Astrocyte (in vitro differentiated cells and primary cell): ENCODE measurements at places on chromosomes 5 and 9. TPM values are rescaled to one million over a fixed set of nuclear protein-coding genes. Genes with fewer than 3 reads are reported as not detected.
A peak's percentile ranks its signal among the peaks of the same experiment; 100 is the strongest.

Gene GPX3
- total RNA-seq, result 12.2 and 15.6 TPM in 2 replicates

DNA sequence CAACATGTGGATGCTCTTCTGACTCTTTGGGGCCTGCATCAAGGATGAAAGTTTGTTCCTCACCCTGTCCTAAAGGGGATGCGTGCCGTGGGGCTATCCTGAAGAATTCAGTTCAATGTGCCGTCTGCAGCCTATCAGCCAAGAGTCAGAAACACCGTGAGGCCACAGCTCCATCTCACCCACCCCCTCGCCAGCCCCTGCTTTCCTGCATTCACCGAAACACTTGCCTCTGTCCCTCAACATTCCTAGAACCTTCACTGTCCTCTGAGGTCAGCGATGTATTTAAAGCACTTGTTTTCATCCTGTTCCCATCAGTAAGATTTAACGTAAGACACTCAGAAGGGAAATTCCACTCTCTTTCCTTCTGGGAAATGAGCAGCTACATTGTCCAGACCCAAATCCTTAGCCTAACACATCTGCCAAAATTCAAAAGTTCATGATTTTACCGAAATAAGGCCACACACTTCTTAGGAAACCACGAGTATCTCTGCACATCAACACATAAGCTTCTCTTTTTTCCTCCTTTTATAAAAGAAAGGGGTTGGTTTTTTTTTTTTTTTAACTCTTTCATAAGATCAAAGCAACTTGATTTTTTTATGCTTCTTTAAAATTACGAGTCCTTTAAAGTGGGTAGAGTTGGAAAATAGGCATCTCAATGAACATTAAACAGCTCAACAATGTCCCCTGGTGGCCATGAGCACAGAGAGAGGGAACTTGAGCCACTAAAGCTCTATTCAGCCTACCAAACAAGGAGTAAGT lies 100.7 kb downstream of the SUSD1 start:
- peak; percentile 94 for DNase-seq

DNA sequence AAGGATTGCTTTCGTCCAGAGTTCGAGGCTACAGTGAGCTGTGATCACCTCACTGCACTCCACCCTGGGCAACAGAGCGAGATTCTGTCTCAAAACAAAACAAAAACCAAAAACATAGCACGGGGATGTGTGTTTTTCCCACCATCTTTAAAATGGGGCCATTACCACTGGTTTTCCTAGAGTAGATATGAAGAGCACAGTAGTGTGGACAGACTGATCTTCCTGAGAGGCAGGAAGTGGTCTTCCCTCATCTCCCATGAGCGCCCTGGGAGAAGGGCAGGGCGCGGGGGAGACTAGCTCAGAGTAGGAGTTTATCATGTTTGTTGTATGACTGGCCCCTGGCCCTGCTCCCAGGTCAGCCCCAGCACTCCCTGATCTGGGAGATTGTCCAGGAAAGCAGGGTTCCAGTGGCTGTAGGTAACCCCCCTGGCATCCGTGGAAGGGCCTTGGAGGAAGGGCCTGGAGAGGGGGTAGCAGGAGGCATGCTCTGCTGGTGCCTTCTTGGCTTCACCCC lies 2.3 kb downstream of the SUSD3 start:
- DNase-seq, result peak; percentile 43

Gene MARCOL
- not detected in 2 replicates for total RNA-seq

Gene SLC45A2
- 0.82 and 0.98 TPM in 2 replicates for total RNA-seq

GRCh38 chr9:94526951-94527350 lies 27.9 kb upstream of the PCAT7 start:
- DNase-seq, result no peak

Gene TPPP
- total RNA-seq, result 1.9 and 2.2 TPM in 2 replicates
